NCI-H524 (cell line): ENCODE measurements at places on chromosomes 5 and 9.
A peak's percentile ranks its signal among the peaks of the same experiment; 100 is the strongest.

DNA sequence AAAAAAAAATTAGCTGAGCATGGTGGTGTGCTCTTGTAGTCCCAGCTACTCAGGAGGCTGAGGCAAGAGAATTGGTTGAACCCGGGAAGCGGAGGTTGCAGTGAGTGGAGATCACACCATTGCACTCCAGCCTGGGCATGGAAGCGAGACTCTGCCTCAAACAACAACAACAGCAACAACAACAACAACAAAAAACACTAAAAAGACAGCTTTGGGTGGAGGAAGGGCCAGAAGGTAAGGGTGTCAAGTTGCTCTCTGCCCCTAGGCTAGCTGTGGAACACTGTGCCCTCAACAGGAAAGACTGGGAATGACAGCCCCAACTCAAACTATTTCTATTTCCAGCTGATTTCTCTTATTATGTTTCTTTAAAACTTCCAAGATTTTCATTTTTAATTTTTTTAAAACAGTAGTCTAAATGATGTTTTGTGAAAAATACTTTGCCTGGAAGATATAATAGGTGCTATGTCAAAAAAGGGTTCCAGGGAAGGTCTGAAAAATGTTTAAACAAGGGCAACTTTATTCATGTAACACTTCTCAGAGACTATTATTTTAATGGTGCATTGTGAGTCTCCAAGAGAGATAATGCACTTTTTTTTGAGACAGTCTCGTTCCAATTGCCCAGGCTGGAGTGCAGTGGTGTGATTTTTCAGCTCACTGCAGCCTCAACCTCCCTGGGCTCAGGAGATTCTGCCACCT, 29.9 kb downstream of the CLINT1 start:
- DNase-seq, result no peak

DNA sequence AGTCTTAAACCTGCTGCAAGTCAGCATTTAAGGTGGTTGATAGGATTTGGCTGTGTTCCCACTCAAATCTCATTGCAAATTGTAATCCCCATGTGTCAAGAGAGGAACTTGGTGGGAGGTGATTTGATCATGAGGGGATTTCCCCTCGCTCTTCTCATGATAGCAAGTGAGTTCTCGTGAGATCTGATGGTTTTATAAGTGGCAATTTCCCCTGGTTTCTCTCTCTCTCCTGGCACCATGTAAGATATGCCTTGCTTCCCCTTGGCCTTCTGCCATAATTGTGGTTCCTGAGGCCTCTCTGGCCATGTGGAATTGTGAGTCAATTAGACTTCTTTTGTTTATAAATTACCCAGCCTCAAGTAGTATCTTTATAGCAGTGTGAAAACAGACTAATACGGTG, 84.3 kb upstream of the SMC2 start:
- peak; percentile 43 for DNase-seq

DNA sequence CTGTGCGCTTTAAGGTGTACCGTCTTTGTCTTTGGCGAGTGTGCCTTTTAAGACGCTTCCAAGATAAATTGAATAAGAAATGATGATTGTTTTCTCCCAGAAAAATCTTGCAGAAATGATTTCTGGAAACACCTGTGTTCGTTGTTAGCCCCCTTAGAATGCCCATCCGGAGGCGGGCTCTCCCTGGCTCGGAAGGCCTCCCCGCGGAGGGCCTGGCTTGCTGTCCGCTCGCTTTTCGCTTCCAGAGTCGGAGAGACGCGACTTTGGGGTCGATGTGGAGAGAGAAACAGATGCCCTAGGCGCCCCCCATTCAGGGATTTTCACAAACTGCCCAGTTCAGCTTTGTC, 23.9 kb downstream of the LECT2 start:
- no peak for DNase-seq

DNA sequence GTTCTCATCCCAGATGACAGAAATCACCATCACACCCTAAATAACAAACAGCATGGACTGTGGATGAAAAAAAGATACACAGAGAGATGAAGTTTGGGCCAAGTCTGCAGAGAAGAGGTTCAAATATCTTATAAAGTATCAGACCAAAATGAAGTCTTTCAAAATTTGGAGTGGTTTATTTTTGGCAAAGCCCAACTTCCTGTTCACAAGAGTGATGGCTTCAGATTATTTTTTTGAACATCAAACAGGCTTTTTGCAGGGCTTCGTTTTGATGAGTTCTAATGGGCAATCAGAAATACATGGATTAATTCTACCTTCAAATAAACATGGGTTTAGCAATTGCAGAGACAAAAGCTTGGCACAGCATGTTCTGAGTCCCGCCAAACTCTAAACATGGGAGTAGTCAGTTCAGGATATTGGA, 378.2 kb upstream of the RPS23 start:
- no peak for DNase-seq

DNA sequence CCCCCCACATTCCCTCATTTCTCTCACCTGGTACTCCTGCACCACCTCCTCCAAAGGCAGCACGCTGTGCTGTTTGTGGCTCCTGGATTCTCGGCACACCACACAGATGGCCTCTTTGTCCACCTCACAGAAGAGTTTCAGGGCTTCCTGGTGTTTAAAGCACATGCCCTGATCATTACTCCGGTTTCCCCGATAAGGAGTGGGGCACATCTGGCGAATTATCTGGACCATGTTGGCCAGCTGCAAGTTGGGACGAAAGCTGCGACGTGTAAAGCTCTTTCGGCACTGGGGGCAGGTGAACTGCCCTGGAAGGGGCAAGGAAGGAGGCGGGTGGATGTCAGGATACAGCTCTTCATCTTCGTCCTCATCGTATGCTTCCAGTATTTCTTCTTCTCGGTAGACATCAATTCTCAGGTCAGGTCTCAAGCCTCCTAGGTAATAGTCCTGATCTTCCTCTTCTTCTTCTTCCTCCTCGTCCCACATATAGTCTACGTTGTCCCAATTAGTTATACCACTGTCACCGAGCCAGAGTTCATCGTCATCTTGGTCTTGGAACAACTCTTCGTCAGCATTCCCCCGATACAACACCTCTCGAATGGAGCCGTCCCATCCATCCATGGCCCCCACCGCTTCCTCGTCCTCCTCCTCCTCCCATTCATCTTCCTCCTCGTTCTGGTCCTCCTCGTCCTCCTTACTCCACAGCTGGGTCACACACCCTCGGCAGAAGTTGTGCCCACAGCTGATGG, 796 bp downstream of the TRIM52 start:
- no peak for DNase-seq

GRCh38 chr9:129816501-129817435, 7.2 kb downstream of the TOR1A start:
- no peak for DNase-seq

GRCh38 chr9:34961574-34962490, 3.7 kb downstream of the PHF24 start:
- DNase-seq, result no peak

DNA sequence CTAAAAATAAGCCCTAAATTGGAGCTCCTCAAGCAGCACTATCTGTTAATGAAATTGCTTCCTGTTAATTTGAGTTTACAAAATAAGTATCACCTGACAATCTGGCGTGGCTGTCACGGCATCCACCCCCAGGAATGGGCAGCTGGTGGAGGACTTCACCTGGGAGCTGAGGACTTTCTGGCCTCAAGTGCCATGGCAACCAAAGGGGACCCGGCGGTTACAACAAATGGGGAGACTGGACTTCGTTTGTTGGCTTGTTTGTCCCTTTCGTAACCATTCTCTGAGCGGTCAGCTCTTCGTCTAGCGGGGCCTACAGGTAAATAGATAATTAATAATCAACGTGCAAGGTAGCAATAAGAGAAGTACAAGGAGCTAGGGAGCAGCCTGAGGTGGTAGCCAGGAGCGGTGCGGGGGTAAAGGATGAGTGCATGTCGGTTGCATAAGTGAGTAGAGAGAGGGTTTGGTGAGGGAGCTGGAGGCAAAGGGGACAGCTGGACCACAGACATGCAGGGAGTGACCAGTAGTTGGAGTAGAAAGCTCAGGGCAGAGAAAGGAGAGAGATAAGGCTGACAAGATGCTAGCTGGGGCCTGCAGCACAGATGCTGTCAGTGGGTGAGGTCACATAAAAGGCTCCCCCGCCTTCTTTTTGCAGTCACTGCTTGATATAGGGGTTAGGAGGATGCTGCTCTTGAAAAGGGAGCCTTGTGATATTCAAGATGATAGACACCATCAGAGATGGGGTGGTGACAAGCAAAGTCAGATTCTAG, 62.5 kb downstream of the HSPA4 start:
- no peak for DNase-seq

DNA sequence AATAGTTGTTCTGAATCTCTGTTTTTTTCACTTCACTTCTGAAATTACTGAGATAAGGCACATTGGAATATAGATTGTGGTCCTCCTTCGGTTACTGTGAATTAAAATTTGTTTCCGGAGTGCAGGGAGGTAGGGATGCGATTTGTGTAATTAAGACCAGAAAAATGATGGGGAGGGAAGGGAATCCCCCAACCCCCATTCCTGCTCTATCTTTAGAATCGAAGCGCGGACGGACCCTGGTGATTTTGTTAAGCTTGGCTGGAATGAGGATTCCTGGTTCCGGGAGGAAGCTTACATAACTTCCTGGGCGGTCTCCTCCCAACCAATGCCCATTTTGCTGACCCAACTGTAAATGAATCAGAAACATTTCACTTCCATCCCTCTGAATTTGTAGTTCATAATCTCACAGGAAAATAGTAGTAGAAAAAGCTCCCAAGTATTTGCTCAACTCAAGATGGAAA, 220.1 kb upstream of the MSX2 start:
- DNase-seq, result no peak

GRCh38 chr9:107481035-107481434, 8.5 kb downstream of the KLF4 start:
- DNase-seq, result no peak

DNA sequence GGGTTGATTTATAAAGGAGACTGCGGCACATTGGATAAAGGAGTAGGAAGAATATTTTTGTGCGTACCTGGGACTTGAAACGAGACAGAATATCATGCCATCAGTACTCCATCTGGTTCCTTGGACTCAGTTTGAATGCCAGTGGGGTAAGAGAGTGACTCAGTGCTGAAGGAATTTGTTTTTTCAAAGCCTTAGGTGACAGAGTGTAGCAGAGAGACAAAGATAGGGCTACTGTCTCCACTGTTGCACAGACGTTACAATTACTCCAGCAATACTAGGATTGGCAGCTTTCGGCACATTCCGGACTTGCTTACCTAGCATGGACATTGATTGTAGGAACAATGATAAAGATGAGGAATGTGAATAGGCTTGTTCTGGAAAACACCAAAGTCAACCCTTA, 250.7 kb downstream of the KCTD16 start:
- DNase-seq, result no peak

- peak; percentile 65 for DNase-seq
Measured at GRCh38 chr5:32254881-32255539, 57.7 kb downstream of the MTMR12 start.

- no peak for DNase-seq
Measured at GRCh38 chr9:126411225-126411947, 84.8 kb downstream of the MVB12B start.

- DNase-seq, result peak; percentile 44
Measured at GRCh38 chr5:39072925-39073766, 1.1 kb downstream of the RICTOR start.

- no peak for DNase-seq
Measured at GRCh38 chr9:99371376-99371775, 149.3 kb downstream of the SEC61B start.

GRCh38 chr5:112581811-112582320, 155.8 kb upstream of the APC start:
- no peak for DNase-seq

DNA sequence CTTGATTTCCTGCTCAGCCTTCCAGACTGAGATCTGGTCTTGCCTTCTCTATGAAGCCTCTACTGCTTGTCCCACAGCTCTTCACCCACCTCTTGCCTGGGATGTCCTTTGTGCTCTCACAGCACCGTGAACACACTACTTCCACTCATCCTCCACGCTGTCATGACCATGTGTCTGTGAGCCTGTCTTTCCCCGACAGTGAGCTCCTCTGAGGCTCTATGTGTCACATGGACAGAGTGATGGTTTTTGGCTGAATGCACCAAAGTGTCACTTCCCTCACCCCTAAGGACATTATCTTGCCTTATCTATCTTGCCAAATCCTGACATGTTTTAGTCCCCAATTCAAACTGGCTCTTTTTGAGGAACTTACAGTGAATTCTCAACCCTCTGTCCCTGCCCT, 11.3 kb downstream of the PHYKPL start:
- DNase-seq, result no peak

DNA sequence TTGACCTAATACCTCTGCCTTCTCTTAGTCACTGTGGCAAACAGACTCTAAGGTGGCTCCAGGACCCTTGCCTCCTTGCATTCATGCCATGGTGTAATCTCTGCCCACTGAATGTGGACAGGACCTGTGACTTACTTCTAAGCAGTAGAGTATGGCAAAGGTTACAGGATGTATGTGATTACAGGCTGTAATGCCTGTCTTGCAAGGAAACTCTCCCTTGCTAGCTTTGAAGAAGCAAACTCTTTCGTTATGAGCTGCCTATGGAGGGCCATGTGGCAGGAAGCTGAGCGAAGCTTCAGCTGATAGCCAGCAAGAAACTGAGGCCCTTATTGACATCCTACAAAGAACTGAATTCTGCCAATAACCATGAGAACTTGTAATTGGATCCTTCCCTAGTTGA, 103.3 kb upstream of the HMHB1 start:
- no peak for DNase-seq

DNA sequence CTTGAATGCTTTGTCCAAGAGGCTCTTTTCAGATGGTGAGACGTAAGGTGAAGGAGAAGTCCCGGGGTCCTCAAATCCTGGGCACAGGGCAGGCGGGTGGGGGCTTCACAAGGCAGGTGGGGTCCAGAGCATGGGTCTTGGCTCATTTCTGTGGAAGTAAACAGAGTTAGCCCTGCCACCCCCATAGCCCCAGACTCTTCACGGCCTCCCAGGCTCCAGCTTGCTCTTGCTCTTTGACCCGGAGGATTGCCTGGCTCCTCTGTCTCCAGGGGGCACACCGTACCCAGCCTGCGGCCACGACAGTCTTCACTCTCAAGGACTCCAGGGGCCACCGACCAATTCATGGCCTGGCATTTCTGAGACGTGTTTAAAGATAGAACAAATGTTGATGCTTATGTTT, 28.8 kb upstream of the POMT1 start:
- no peak for DNase-seq

GRCh38 chr9:33170464-33171415, 3.6 kb upstream of the B4GALT1 start:
- DNase-seq, result peak; percentile 52

GRCh38 chr5:172421020-172421419, 33.3 kb downstream of the SH3PXD2B start:
- no peak for DNase-seq

DNA sequence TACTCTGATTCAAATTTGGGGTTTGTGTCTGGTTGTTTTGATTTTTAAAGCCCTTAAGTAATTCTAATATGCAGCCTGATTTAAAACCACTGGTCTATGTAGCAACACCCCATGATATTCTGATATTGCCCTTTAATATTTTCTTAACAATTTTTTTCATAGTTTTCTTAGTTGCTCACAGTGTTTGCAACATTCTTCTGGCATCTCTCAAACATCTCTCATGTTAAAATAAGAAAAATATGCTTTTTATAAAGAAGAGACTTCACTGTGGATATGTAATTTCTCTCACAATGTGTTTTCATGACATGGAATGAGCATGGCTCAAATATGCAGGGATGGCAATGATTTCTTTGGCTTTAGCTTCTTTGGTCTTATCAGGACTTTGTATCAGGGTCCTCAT, 183.7 kb downstream of the TAF11L14 start:
- DNase-seq, result no peak
